ENCODE measurements at places on chromosomes 2 and 18. TPM values are rescaled to one million over a fixed set of nuclear protein-coding genes. Genes with fewer than 3 reads are reported as not detected.

FAM161A gene
- 9.5 TPM for total RNA-seq

AGXT gene
- total RNA-seq: not detected

SEPTIN2 gene
- total RNA-seq: 208 TPM

UGT1A8 gene
- total RNA-seq: 0.18 TPM

DLX1 gene
- 1.0 TPM for total RNA-seq

C2orf15 gene
- 2.0 TPM for total RNA-seq

IER3IP1 gene
- total RNA-seq: 32.2 TPM

EFHD1 gene
- total RNA-seq: not detected

C18orf54 gene
- total RNA-seq: 14.3 TPM

RFTN2 gene
- total RNA-seq: not detected

CDKL4 gene
- total RNA-seq: 14.3 TPM

CSRNP3 gene
- 6.0 TPM for total RNA-seq

ABCB11 gene
- total RNA-seq: not detected

BIN1 gene
- 17.8 TPM for total RNA-seq

CRYGC gene
- total RNA-seq: not detected

FN1 gene
- total RNA-seq: 0.67 TPM

GPR45 gene
- total RNA-seq: not detected

ALPG gene
- total RNA-seq: not detected

KIAA2012 gene
- 0.89 TPM for total RNA-seq

SERPINB7 gene
- 2.8 TPM for total RNA-seq

SLC23A3 gene
- total RNA-seq: 2.7 TPM

SLC30A3 gene
- 0.19 TPM for total RNA-seq

PNPT1 gene
- total RNA-seq: 50.9 TPM

C2orf78 gene
- total RNA-seq: not detected

DLGAP1 gene
- total RNA-seq: 8.8 TPM

ZC3H6 gene
- 2.9 TPM for total RNA-seq

NDC80 gene
- total RNA-seq: 48.5 TPM

HNRNPLL gene
- 131 TPM for total RNA-seq

MGAT5 gene
- 22.2 TPM for total RNA-seq

CTLA4 gene
- not detected for total RNA-seq

MZT2B gene
- 190 TPM for total RNA-seq

PLGLB1 gene
- total RNA-seq: 12.2 TPM

CFAP65 gene
- 0.11 TPM for total RNA-seq

WDR33 gene
- 33.6 TPM for total RNA-seq

POTEF gene
- 0.07 TPM for total RNA-seq

MARCO gene
- total RNA-seq: not detected

DPYSL5 gene
- not detected for total RNA-seq

RAB6D gene
- not detected for total RNA-seq

NRP2 gene
- total RNA-seq: 7.2 TPM

LOXL3 gene
- total RNA-seq: 0.15 TPM

TUBA3E gene
- not detected for total RNA-seq

STPG4 gene
- total RNA-seq: not detected

HRH4 gene
- not detected for total RNA-seq

RIT2 gene
- not detected for total RNA-seq

STARD6 gene
- total RNA-seq: not detected

FAM117B gene
- 8.0 TPM for total RNA-seq

NYAP2 gene
- not detected for total RNA-seq

TMEFF2 gene
- not detected for total RNA-seq

NTSR2 gene
- not detected for total RNA-seq

RND3 gene
- total RNA-seq: not detected

PLEK gene
- 224 TPM for total RNA-seq

REG3G gene
- not detected for total RNA-seq
